ENCODE measurements at places on chromosomes 13 and 19. TPM values are rescaled to one million over a fixed set of nuclear protein-coding genes. Genes with fewer than 3 reads are reported as not detected.

DNA sequence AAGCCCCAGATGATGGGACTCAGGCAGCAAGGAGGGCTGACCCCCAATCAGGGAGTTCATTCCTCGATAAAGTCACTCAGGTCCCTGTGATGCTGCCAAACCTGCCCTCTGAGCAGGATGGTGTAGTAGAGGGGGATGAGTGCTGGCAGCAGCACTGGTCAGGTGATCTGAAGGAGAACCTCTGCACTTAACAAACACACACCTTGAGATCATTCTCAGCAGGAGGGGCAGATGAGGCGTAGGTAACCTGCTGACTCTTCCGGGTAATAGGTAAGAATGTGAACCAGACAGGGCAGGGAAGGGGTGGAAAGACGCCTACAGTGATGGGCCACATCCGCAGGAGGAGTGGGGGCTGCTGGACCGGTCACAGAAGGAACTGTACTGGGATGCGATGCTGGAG is 3.2 kb downstream of the ZNF446 start:
- DNase-seq = no peak

DNA sequence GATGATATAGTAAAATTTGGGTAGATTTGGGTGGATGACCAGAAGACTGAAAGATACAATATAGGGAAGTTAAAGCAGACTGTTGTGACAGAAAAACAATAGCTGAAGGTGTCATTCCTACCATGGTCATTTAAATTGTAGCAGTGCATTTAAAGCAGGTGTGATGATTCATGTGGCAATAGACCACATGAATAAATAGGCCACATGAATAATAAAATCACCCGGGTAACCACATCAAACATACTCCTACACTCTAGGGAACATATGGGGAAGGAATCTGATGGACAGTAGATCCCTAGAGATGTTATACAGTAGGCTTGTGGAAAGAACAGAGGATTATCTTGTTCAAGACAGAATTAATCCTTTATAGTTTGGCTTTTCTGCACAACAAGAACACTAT is 392.6 kb downstream of the SLITRK5 start:
- no peak for DNase-seq

GRCh38 chr19:33417751-33418150 is 44.2 kb downstream of the CEBPG start:
- no peak for DNase-seq

- no peak for DNase-seq
Measured at GRCh38 chr13:48560657-48561337, 27.9 kb upstream of the RCBTB2 start.

DNA sequence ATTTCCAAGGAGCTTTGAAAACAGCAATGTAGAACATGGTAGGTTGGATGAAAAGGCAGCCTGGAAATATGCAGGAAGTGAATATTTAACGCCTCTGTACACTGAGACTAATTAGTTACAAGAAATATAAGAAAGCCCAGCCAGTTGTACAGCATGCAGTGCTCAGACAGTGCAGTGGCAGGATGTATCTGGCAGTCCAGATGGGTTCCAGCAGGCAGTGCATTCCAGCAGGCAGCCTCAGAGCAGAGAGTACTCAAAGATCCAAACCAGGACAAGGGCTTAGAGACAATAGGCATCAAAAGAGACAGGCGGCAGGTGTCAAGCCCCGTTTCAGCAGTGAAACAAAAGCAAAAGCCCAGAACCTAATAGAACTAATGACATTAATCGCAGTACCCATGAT is 2776.3 kb downstream of the PCDH9 start:
- no peak for DNase-seq

- DNase-seq = no peak
Measured at GRCh38 chr19:15437355-15438123, 12.2 kb downstream of the WIZ start.

DNA sequence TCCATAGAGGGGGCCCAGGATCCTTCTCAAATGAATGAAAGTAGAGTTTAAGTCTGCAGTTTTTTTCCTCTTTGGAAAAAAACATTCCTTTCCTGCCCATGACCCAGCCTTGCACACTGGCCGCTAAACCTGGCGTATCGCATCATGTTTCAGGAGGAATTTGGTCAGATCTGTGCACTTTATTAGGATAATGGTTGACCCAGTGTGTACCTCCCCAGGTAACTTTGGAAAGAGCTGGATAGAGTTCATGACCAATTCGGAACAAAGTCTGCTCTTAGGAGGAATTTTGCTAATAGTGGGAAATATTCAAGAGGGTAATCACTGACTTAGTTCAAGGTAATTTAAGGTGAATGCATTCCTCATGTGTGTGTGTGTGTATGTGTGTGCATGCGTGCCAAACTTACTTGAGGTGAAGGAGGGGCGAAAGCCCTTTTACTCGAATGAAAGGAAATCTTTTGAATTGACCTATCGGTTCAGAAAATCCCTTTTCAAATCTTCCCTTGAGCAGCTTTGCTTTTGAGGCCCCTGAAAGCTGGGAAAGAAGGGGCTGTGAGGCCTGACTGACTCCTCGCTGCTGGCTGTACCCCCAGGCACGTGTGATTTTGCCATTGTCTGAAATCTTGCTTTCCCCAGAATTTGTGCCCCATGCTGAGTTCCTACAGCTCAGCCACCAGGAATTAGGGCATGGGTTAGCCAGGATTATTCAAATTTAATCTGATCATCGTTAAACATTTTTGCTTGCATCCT is 46.3 kb downstream of the SIPA1L3 start:
- no peak for DNase-seq

- DNase-seq = no peak
Measured at GRCh38 chr13:79910875-79911540, 429.9 kb downstream of the SPRY2 start.

GRCh38 chr19:36421749-36422481 is 3.5 kb upstream of the ZFP82 start:
- DNase-seq = no peak

DNA sequence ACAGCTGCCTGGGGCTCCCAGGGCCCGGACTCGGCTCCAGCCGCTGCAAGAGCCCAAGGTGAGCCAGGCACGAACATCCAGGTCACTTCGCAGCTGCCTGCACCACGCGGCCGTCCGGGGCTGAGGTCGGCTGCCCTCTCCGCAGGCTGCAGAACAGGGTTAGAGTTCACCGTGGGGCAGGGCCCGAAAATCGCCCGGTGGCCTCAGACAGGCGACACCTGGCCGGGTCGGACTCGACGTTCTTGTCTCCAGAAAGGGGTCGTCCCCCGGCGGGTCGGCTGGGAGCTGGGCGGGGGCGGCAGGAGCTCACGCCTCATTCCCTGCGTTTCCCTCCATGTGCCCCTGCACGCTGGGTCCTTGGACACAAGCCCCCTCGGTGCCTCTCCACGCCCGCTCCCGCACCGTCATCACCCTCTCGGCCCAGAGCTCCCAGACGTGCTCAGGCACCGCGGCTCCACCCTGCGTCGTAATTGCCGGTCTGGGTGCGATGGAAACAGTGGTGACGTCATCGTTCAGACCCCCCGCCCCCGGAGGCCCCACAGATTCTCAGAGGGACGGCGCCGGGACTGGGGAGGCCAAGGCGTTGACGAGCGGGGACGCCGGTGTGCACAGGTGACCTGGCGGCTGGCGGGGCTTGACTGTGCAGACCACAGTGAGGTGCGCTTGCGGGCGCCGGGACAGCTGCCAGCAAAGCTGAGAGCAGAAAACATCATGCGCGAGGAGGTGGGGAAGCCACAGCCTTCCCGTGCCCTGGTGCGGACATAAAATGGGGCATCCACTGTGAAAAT is 4.0 kb upstream of the GRIN3B start:
- no peak for DNase-seq

GRCh38 chr13:101152184-101152583 is 264.1 kb downstream of the NALCN start:
- no peak for DNase-seq

DNA sequence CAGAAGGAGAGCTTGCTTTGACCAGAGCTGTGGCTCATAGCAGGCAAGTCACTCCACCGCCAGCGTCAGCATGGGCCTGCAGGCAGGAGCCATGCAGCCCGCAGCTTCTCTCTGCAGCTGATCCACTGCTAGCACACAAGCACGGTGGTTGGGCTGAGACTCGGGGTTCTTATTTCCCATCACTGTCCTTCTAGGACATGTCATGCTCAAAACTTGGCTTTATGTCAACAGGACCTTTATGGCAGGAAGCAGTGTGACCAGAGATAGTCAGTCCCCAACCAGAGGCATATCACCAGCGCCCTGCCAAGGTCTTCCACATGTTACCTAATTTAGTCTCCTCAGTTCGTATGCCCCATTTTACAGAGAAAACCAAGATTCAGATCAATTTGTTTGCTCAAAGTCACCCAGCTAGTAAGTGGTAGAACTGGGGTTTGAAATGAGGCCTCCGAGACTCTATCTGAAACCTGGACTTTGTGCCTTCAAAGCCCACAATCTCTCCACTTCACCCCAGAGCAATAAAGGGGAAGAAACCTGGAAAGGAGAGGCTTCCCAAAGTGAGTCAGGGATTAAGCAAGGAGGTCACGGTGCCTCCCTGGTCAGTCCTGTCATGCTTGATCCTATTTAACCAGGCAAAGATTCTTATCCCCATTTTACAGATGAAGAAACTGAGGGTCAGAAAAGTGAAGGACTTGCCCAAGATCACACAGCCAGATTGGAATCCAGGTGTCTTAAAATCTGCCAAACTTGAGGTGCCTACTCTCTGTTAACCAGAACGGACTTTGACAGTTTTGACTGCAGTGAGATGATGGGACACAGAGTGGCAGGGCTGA is 5.1 kb downstream of the TMEM272 start:
- DNase-seq = no peak

DNA sequence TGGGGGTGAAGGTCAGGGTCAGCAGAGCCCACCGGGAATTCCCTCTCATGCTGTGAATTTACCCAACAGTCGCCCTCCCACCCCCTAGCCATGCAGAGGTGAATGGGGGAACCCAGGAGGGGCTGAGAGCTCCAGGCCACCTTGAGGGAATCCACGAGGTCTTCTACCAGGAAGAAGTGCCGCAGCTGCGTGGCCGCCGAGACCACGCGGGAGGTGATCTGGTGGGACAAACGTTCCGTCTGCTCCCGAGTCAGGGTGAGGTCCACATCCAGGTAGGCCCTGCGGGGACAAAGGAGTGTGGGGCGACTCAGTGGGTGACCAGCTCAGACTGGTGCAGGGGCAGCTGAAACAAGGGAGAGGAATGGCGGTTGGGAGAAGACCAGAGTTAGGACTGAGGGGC is 8.1 kb downstream of the RTN2 start:
- DNase-seq = no peak

DNA sequence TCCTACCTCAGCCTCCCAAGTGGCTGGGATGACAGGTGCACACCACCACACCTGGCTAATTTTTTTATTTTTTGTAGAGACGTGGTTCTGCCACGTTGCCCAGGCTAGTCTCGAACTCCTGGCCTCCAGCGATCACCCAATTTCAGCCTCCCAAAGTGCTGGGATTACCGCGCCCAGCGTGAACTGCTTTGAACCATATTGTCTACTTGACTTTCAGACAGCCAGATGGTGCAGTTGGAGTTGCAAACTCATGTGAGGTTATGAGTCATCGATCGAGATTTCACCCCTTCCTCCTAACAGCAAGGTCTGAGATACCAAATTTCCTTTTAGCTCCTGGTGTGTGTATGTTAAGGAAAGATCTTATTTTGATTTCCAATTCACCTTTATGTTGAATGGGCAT is 2.7 kb downstream of the SLC27A1 start:
- no peak for DNase-seq

- no peak for DNase-seq
Measured at GRCh38 chr13:107886118-107886517, 329.2 kb downstream of the LIG4 start.

- peak; percentile 70 for DNase-seq
Measured at GRCh38 chr13:73657821-73658540, 476.2 kb downstream of the KLF12 start.

DNA sequence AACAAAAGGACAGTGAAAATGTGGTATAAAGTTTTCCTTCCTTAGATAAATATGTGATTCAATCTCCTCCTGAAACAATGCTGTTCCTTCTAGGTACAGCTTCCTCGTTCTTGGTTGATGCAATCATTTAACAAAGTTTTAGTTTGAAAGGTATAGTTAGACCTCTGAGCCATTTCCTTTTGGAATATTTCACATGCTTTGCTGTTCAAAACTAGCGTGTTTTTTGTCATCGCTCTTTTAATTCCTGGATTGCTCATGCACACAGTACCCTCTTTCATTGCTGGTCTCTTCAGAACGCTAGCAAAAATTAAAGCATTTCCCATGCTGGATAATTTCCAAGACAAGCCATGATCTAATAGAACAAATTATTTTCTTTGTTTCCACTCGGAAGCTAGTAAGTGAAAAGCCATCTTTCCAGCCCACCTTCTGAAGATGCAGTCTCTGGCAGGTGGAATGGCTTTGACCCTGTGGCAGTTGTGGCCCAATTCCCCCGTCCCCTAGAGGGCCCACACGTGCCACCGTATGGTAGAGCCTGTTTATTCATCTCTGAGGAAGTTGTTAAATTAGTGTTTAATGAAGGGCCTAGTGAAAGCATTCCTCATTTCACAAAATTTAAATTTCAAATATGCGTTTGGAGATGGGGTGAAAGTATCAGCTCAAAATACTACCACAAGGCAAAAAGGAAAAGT is 1040.6 kb upstream of the SLC10A2 start:
- no peak for DNase-seq

- DNase-seq = no peak
Measured at GRCh38 chr13:39892721-39893685, 237.5 kb downstream of the COG6 start.

DNA sequence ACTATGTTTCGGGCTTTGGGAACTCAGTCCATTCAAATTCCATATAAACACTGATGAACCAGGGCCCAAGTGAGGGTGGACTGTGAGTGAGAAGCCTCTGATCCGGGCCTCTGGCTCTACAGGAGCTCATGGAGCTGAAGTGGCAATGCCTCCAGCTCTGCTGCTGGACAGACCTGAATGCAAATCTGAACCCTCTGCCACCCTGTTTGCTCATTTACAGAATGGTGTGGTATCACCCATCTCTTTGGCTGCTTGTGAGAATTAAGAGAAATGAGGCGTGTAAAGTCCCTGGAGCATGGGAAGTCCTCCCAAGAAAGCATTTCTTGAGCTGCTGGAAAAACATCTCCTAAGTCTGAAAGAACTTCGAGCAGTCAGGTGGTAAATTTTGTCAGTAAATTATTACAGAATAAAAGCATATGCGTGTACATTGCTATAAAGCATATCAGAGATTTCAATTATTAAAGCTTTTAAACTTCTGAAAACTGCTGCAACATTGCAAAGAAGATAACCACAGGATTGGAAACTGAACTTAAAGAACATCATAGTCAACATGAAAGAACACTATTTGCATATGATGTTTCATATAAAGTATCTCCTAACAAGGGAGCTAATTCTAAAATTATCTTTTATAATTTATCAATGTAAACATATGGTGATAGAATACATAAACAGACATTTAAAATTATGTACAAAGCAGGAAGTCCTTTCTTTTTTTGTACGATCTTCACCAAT is 369.0 kb downstream of the UQCRFS1 start:
- DNase-seq = no peak

DPF1 gene
- not detected for total RNA-seq

ARID3A gene
- 3.4 TPM for total RNA-seq

GJB6 gene
- not detected for total RNA-seq

DZIP1 gene
- 4.9 TPM for total RNA-seq

B3GNT8 gene
- total RNA-seq = 1.9 TPM

PTGER1 gene
- total RNA-seq = not detected

CEBPA gene
- 1.3 TPM for total RNA-seq

SLC25A41 gene
- not detected for total RNA-seq

LILRA2 gene
- total RNA-seq = 1.8 TPM

KLK7 gene
- total RNA-seq = 1.6 TPM

RYR1 gene
- total RNA-seq = 0.33 TPM

DLEU7 gene
- not detected for total RNA-seq
